Endothelial cell (in vitro differentiated cells): ENCODE measurements at places on chromosomes 7 and 10.

GRCh38 chr7:147478796-147479195, 1111.8 kb upstream of the C7orf33 start:
- no peak for DNase-seq

DNA sequence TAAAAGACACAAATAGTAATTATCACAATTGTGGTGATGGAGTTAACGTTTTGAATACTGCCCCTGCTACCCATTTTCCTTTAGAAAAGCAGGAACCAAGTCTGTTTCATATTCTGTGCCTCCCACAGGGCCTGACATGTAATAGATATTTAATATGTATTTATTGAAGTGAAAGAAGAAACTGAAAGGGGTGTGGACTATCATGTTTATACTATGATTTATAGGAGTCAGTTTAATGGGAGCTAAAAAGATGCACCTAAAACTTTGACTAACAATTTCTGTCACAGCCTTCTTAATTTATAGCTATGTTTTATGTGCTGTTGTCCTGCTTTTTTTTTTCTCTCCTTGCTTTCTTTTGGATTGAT, 24.1 kb upstream of the BHLHA15 start:
- DNase-seq = no peak

- DNase-seq = no peak
These were observed 261.3 kb downstream of the TCERG1L start for GRCh38 chr10:131050162-131050766.

- no peak for DNase-seq
These were observed 170.8 kb upstream of the LYZL2 start for GRCh38 chr10:30800368-30800767.

DNA sequence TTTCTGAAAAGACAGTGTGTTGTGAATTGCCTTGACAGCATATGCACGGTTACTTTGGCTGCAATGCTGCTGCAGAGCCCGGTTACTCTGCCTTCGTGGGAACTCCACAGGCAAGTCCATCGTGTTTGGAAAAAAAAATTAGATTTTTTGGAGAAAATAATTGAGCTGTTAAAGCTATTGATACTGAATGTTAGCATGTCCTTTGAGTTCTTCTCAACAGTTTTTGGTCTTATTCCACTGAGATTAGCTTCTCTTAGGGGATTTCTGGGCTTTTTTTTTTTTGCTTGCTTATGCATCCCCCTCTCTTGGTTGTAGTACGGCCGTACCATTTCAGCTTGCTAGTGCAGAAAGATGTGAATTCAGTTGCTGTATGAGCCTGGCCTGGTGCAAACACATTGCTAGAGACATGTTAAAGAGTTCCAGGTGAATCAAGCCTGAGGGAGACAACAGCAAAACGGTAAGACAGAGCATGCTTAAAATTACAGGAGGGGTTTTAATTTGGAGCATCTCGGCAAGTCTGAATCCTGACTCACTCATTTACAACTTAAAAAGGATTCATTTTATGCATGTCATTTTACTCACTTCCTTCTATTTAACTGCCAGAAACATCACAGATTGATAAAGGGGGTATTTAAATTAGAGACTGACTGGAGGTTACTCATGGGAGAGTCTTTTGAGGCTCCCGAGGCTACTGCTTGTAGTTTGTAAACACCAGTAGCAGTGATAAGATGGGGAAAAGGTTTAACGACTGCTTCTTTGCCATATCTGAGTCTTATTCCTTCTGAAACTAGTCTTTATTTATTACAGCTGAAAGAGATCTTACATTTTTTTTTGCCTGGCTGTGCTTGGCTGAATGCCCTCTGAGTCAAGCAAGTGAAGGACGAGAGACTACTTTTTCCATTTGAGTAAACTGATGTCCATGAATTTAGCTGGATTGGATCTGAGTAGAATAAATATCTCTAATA, 113.7 kb downstream of the CDK14 start:
- no peak for DNase-seq

GRCh38 chr7:101555921-101556275, 73.2 kb downstream of the MYL10 start:
- no peak for DNase-seq

DNA sequence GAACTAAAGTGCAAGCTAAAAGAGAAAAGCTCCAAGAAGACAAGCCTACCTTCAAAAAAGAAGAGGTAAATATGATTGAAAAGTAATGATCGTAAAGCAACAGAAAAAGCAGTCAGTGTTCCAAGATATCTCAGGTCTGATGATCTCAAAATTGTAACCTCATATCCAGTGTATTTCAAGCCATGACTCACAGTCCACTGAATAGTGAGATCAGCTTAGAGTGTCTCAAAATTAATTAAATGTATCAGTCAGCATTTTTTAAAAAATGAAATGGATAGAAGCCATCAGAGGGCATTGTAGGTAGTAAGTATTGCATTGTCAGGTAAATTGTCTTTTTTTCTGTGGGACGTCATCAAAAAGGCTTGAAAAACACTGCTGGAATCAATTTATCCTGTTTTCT, 50.6 kb upstream of the AGBL3 start:
- no peak for DNase-seq

DNA sequence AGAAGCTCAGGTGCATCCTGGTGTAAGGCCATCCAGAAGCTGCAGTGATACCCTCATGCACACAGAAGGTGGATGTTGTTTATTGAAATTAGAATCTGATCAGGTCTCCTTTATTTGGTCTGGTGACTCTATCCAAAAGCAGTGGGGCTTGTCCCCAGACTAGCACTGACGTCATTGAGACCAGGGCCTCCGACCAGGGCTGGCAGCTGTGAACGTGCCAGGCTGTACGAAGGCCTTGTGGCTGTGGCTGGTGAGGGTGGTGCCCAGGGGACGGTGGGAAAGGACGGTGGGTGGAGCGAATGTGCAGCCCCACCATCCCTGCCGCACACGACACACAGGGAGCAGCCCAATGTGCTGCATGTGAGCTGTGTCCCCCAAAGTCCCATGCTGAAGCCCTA, 160.0 kb downstream of the ADARB2 start:
- DNase-seq = no peak

DNA sequence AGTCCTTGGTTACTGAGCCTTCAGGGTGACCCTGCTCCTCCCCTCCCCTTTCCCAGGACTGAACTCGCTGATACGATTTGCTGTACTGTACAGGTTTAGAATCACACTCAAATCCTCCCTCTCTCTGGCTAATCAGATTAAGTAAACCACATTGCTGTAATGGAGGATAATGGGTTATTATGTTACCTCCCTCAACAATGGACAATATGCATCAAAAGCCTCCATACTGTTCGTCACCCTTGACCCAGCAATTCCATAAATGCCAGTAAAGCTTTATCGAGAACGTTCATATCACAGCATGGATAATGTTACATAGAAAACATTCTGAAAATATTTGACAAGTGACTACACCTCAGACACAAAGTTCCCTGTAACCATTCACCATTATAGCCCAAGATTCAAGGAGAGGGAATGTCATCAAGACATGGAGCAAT, 61.7 kb downstream of the FAM107B start:
- no peak for DNase-seq

- peak; percentile 7 for DNase-seq
These were observed at the start of gene FGL2 for GRCh38 chr7:77199013-77199966. TSS of gene FGL2 (minus strand) at chr7:77199819. CDS start at chr7:77199793, 26 bp downstream.

DNA sequence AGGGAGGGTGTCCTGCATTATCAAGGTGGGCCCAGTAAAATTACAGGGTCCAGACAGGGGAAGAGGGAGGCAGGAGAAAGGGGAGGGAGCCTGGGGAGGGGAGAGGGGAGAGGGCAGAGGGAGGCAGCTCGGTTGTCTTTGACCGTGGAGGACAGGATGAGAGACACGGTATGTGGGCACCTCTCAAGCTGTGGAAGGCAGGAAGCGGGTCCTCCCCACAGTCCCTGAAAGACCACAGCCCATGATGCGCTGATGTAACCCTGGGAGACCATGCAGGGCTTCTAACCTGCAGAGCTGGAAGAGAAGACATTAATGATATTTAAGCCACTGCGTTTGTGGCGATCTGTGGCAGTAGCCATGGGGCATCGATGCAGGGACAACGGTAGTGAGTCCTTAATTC, 27.2 kb upstream of the MNX1 start:
- no peak for DNase-seq

GRCh38 chr10:131274883-131275282, 36.6 kb downstream of the TCERG1L start:
- DNase-seq = no peak

DNA sequence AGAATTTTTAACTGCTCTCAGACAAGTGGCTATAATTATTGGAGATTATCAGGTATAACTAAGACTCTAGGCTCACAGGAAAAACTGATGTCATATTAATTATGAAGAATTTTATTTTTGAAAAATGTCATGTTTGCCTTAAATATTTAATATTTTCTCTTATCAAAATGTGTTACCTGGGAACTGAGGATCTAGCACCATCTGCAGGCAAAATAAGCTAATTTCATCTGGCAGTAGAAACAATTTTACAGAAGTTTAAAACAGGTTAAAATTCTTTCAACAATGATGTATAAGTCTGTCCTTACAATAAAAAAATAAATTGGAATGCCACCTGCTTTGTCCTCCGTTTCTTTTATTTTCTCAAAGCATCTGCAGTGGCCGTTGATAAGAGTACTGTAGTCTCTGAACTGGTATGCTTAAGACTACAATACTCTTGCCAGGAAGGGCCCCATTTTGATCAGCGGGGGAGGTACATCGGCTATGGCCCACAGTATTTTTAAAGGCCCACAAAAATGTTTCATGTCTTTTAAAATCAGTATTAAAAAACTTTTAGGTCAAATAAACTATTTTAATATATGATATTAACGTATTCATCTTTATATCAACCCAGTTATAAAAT, 81.3 kb downstream of the VWDE start:
- DNase-seq = no peak

DNA sequence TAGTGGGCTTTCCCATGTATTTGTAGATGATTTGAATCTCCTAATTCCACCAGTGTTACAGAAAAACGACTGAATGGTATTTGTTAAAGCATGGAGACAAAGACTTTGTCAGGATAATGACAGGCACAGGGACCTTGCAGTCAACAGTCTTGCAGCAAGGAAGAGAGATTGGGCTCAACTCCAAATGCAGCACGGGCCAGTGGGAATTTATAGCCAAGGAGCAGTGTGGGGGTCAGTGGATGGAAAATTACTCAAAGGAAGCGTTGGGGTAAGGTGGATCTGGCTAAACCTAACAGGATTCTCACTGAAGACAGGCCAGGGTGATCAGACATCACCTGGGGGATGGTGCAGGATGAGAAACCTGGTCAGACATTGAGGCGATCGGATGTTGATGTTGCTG, 24.3 kb downstream of the CPVL start:
- no peak for DNase-seq

DNA sequence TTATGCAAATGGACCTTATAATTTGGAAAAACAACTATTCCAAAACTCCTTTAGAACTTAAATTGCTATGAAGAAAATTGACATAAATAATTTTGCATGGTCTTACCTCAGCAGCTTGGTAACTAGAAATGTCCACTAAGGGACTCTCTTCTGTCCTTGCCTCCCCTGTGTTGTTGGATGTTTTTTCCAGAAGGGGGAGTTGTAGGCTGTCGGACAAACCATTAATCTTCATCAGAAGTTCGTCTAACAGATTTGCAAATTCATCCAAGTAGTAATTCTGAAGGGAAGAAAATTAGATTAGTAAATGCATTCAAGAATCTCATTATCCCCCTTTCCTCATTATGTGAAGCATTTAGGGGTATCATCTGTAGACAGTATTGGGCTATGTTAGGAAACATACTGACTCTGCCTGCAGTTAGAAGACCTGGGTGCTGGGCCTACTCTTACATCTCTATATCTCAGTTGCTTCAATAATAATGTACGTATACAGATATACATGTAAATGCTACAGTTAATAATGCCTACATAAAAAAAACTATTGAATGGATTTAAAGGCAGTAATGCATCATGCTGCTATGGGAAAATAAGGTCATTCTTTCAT, 155.6 kb downstream of the PKD1L1 start:
- no peak for DNase-seq

DNA sequence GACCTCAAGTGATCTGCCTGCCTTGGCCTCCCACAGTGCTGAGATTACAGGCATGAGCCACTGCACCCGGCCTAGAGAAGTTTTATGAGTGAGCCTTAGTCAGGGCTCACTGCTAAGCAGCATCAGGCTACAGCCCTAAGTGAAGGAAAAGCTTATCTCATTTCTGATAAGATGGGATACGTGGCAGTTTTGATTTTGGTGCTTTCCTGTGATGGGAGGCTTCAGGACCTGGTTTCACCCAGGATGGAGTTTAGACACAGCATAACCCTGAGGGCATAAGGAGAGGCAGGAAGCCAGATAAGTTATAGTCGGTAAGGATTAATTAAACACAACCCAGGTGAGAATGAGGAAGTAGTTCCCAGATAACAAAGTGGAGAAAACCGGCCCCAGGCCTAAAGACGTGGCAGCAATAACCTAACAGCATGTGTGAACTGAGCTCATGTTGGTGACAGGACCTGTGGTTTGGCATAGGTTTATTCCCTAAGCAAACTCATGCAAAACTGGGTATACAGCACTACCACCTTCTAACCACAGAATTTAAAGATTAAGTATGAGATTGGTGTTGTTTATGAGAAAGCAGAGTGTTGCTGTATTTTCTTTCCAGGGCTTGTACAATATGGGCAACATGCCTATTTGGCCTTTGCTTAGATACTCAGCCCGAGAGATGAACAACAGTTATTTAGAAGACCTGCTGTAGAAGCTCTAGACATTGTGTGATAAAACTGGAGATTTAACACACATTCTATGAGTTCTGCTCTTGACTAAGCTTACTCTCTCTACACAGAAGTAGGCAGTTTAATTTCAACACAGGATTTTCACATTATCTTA, 119.4 kb downstream of the COL28A1 start:
- no peak for DNase-seq

DNA sequence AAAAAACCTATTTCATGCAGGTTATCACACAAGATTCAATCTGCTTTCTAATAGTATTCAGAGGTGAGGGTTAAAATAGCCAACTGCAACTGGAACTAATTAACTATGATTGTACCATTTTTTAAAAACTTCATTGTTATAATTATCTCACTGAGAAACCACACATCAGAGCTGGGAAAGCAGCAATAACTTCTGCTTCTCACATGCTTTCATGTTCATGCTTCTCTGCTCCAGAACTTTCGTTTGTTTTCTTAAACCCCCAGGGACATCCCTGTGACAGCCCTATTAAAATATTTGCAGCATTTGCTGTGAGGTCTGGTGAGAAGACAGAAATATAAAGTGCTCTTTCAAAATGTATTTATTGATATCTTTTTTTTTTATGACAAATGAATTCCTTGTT, 389.0 kb upstream of the SORCS1 start:
- DNase-seq = no peak

GRCh38 chr10:116796469-116796868, 52.8 kb upstream of the ENO4 start:
- DNase-seq = no peak

GRCh38 chr7:107234436-107234835, 65.6 kb downstream of the HBP1 start:
- DNase-seq = no peak

GRCh38 chr7:79608005-79608404, 154.5 kb upstream of the MAGI2 start:
- DNase-seq = no peak

GRCh38 chr7:80681272-80681885, 42.9 kb downstream of the CD36 start:
- DNase-seq = peak; percentile 10
